ENCODE measurements at places on chromosomes 16 and 17.
A peak's percentile ranks its signal among the peaks of the same experiment; 100 is the strongest.

- no peak overlapping the region for H3K27ac ChIP-seq
- DNase-seq = no peak
Measured at GRCh38 chr17:4186357-4186881, 43.4 kb downstream of the CYB5D2 start.

GRCh38 chr17:67434061-67434525 is 57.0 kb downstream of the PITPNC1 start:
- no peaks in the 10 kb centered on the region for H3K36me3 ChIP-seq
- H3K4me1 ChIP-seq = peaks cover 26% of the 10 kb centered on the region
- H3K27ac ChIP-seq = no peak overlapping the region
- no peak for DNase-seq

GRCh38 chr17:10557422-10557821 is 8.0 kb upstream of the MYH2 start:
- H3K36me3 ChIP-seq = no peaks in the 10 kb centered on the region
- H3K27me3 ChIP-seq = no peaks in the 10 kb centered on the region
- H3K4me1 ChIP-seq = no peaks in the 10 kb centered on the region
- DNase-seq = no peak
- no peak overlapping the region for H3K27ac ChIP-seq
- no peak overlapping the region for H3K4me3 ChIP-seq

GRCh38 chr16:11076259-11077018 is 132.1 kb downstream of the CLEC16A start:
- H3K27ac ChIP-seq = no peak overlapping the region
- H3K36me3 ChIP-seq = no peaks in the 10 kb centered on the region
- peaks cover 13% of the 10 kb centered on the region for H3K4me1 ChIP-seq
- no peak for DNase-seq
- H3K27me3 ChIP-seq = no peaks in the 10 kb centered on the region

GRCh38 chr16:84925092-84925772 is 86.1 kb downstream of the ZDHHC7 start:
- H3K27me3 ChIP-seq = no peaks in the 10 kb centered on the region
- H3K4me1 ChIP-seq = peaks cover 46% of the 10 kb centered on the region
- no peak overlapping the region for H3K4me3 ChIP-seq
- no peaks in the 10 kb centered on the region for H3K36me3 ChIP-seq

GRCh38 chr17:51427323-51427811 is 167.0 kb downstream of the UTP18 start:
- H3K36me3 ChIP-seq = no peaks in the 10 kb centered on the region
- no peaks in the 10 kb centered on the region for H3K27me3 ChIP-seq
- no peak for DNase-seq
- H3K27ac ChIP-seq = peak overlapping the region; percentile 13

- no peaks in the 10 kb centered on the region for H3K36me3 ChIP-seq
- no peak overlapping the region for H3K27ac ChIP-seq
- no peaks in the 10 kb centered on the region for H3K4me1 ChIP-seq
- H3K4me3 ChIP-seq = no peak overlapping the region
- DNase-seq = no peak
Measured at GRCh38 chr17:28485049-28485448, 11.6 kb downstream of the SLC13A2 start.

GRCh38 chr17:18224053-18224386 is 1.4 kb upstream of the LLGL1 start:
- H3K27me3 ChIP-seq = no peaks in the 10 kb centered on the region
- no peak for DNase-seq
- peak overlapping the region; percentile 100 for H3K27ac ChIP-seq
- peak overlapping the region; percentile 96 for H3K4me3 ChIP-seq
- H3K4me1 ChIP-seq = peaks cover 43% of the 10 kb centered on the region
- H3K36me3 ChIP-seq = no peaks in the 10 kb centered on the region

GRCh38 chr16:13938480-13938879 is 18.5 kb downstream of the ERCC4 start:
- no peak for DNase-seq
- H3K27ac ChIP-seq = no peak overlapping the region
- peaks cover 20% of the 10 kb centered on the region for H3K36me3 ChIP-seq
- no peaks in the 10 kb centered on the region for H3K4me1 ChIP-seq
- H3K4me3 ChIP-seq = no peak overlapping the region
- no peaks in the 10 kb centered on the region for H3K27me3 ChIP-seq

GRCh38 chr17:10648956-10649355 is 8.2 kb downstream of the MYH3 start:
- H3K27me3 ChIP-seq = no peaks in the 10 kb centered on the region
- H3K4me3 ChIP-seq = no peak overlapping the region
- no peaks in the 10 kb centered on the region for H3K4me1 ChIP-seq
- peak overlapping the region; percentile 52 for H3K27ac ChIP-seq
- H3K36me3 ChIP-seq = no peaks in the 10 kb centered on the region

GRCh38 chr17:78844301-78845005 is 3.8 kb upstream of the USP36 start:
- DNase-seq = no peak
- H3K4me3 ChIP-seq = peak overlapping the region; percentile 47
- H3K27ac ChIP-seq = no peak overlapping the region
- no peaks in the 10 kb centered on the region for H3K36me3 ChIP-seq

DNA sequence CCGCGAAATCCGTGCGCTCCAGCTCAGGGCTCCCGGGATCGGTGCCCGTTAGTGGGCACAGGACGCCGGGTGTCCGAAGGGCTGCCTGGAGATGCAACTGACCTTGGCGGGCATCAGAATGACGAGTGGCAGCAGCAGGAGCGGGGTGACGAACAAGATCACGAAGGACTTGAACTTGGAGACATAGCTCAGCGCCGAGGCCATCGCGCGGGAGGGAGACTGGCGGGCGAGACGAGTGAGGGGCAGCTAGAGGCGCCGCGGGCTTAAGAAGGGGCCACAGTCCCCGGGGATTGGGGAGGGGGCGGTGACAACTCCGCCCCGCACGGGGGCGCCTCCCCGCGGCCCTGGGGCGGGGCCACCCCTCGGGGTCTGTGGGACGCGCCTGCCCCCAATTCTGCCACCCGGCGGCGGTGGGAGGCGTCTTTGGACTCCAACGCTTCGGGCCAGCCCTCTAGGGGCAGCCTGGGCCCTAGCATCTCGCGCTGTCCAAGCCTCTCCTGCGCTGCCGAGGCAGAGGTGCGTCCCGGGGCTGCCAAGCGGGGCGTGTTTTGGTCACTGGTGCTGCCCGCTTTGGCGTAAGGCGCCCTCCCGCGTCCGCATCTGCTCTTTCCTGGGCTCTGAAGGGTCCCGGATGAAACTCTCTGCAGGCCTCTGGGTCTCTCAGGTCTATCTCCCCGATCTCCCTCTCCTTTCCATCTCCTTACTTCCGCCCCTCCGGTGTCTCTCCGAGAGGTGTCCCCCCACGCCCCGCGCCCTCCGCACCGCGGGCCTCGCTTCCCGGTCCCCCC is at the start of gene SLC13A5:
Gene SLC13A5 (minus strand): TSS at position 240 of the 788 bp plus-strand sequence. CDS start 36 bp downstream, at position 204.
- peaks cover 19% of the 10 kb centered on the region for H3K4me1 ChIP-seq
- H3K27ac ChIP-seq = no peak within 1 kb of the TSS
- peaks cover 78% of the 10 kb centered on the region for H3K27me3 ChIP-seq
- no peaks in the 10 kb centered on the region for H3K36me3 ChIP-seq
- peak; percentile 67 for DNase-seq

GRCh38 chr17:7443499-7444485 is 1.1 kb upstream of the CHRNB1 start:
- H3K36me3 ChIP-seq = peaks cover 3% of the 10 kb centered on the region
- peak overlapping the region; percentile 72 for H3K4me3 ChIP-seq
- H3K4me1 ChIP-seq = peaks cover 44% of the 10 kb centered on the region

GRCh38 chr16:30342751-30343490 is 12.2 kb downstream of the CD2BP2 start:
- no peak for DNase-seq
- no peak overlapping the region for H3K27ac ChIP-seq
- no peaks in the 10 kb centered on the region for H3K4me1 ChIP-seq
- no peaks in the 10 kb centered on the region for H3K27me3 ChIP-seq
- no peak overlapping the region for H3K4me3 ChIP-seq

DNA sequence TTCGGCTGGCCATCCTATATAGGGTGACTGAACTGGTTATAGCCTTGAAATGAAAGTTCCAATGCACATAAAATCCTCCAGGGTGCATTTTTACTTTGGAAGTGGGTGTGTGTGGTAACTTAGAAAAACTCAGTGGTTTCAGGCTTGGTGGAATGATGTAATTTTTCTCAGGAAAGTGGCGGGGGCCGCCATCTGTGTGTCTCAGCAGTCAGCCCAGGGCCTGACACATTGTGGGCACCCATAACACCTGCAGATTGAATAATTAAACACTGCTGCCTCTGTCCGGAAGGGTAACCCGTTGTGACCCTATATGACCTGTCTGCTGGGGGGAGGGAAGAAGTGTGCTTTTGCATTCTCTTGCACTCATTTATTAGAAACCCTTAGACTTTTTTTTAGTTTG is 2.2 kb upstream of the PDP2 start:
- peak overlapping the region; percentile 56 for H3K4me3 ChIP-seq
- H3K4me1 ChIP-seq = peaks cover 43% of the 10 kb centered on the region
- no peaks in the 10 kb centered on the region for H3K36me3 ChIP-seq

- no peak overlapping the region for H3K4me3 ChIP-seq
- no peak overlapping the region for H3K27ac ChIP-seq
- no peak for DNase-seq
- H3K36me3 ChIP-seq = no peaks in the 10 kb centered on the region
Measured at GRCh38 chr17:9232591-9233270, 211.4 kb downstream of the NTN1 start.

DNA sequence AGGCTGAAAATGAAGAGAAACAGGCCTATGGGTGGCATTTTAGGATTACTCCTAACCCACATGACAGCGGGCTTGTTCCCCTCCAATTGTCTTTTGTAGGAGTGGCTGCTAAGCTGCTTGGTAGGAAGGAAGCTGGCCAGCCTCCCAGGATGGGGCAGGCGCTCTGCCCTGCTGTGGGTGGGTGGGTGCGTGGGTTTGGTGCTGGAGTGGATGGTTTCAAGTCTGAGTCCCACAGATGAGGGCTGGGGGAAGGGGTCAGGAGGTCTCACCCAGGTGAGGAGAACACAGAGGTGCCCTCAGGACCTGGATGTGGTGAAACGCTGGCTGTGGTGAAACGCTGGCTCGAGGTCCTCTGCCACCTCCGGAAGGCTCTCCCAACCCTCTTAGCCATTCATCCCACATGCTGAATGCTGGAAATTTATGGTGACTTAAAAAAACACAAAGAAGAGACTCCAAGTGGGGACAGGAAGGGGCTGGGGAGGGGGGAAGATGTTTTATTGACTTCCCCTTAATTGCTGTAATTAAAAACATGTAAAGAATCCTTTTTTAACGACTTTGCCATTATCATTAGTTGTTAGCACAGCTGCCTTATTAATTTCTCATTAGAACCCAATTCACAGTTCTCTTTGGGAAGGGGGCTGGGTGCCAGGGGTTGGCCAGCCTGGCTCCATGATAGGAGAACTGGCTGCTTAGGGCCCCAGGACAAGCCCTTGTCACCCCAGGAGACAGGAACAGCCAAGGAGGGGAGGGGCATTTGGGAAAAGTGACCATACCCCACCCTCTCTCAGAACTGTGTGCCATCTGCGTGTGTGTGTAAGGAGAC is 153.5 kb upstream of the CDC42EP4 start:
- H3K4me1 ChIP-seq = peaks cover 12% of the 10 kb centered on the region
- no peaks in the 10 kb centered on the region for H3K27me3 ChIP-seq
- no peak overlapping the region for H3K4me3 ChIP-seq
- peaks cover 2% of the 10 kb centered on the region for H3K36me3 ChIP-seq
- no peak overlapping the region for H3K27ac ChIP-seq
- DNase-seq = no peak

GRCh38 chr16:57591086-57591869 is 37.2 kb upstream of the ADGRG1 start:
- peaks cover 16% of the 10 kb centered on the region for H3K27me3 ChIP-seq
- peak; percentile 77 for DNase-seq
- peaks cover 11% of the 10 kb centered on the region for H3K4me1 ChIP-seq
- no peaks in the 10 kb centered on the region for H3K36me3 ChIP-seq

DNA sequence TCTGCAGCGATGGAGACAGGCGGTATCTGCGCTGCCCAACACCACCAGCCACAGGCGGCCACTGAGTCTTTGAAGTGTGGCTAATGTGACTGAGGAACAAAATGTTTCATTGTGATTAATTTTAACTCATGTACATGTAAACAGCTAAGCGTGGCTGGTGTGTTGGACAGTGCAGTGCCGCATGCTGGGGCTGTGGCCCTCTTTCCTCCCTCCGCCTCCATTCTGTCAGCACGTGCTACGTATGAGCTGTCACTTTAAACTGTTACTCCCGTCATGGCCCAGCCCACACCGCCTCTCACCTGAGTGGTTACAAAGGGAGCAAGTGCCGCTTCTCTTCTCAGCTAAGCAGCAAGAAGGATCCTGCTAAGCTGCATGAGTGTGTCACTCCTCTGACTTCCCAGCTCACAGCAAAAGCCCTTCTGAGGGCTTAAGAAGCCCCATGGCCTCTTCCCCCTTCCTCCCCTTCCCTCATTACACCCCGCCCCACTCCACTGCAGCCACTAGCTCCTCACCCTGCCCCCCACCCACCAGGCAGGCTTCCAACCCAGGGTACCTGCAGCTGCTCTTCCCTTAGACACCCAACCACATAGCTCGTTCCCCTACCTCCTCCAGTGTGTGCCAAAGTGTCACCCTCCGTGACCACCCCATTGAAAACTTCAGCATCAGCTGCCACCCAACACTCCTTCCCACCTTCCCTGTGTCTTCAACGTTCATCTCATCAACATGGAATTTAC is 15.0 kb downstream of the HASPIN start:
- no peak overlapping the region for H3K4me3 ChIP-seq
- H3K36me3 ChIP-seq = no peaks in the 10 kb centered on the region
- DNase-seq = no peak

GRCh38 chr17:76519048-76519966 is 18.1 kb upstream of the RHBDF2 start:
- no peak for DNase-seq
- H3K4me1 ChIP-seq = peaks cover 6% of the 10 kb centered on the region
- H3K27ac ChIP-seq = peak overlapping the region; percentile 57
- H3K4me3 ChIP-seq = no peak overlapping the region
- no peaks in the 10 kb centered on the region for H3K36me3 ChIP-seq

- no peak overlapping the region for H3K27ac ChIP-seq
- no peak for DNase-seq
- H3K4me3 ChIP-seq = no peak overlapping the region
- H3K27me3 ChIP-seq = peaks cover 37% of the 10 kb centered on the region
Measured at GRCh38 chr17:49889500-49889899, 41.6 kb upstream of the TAC4 start.

- H3K27ac ChIP-seq = no peak overlapping the region
- no peaks in the 10 kb centered on the region for H3K27me3 ChIP-seq
- peaks cover 19% of the 10 kb centered on the region for H3K4me1 ChIP-seq
- H3K36me3 ChIP-seq = peaks cover 28% of the 10 kb centered on the region
- no peak overlapping the region for H3K4me3 ChIP-seq
- no peak for DNase-seq
Measured at GRCh38 chr17:19327031-19327783, 35.3 kb downstream of the B9D1 start.

- H3K27me3 ChIP-seq = no peaks in the 10 kb centered on the region
- H3K36me3 ChIP-seq = peaks cover 1% of the 10 kb centered on the region
- peak overlapping the region; percentile 12 for H3K27ac ChIP-seq
- H3K4me1 ChIP-seq = no peaks in the 10 kb centered on the region
Measured at GRCh38 chr17:82052638-82053059, 951 bp downstream of the GPS1 start.

- H3K27ac ChIP-seq = no peak overlapping the region
- no peaks in the 10 kb centered on the region for H3K36me3 ChIP-seq
- no peak overlapping the region for H3K4me3 ChIP-seq
- no peak for DNase-seq
- peaks cover 7% of the 10 kb centered on the region for H3K4me1 ChIP-seq
- H3K27me3 ChIP-seq = no peaks in the 10 kb centered on the region
Measured at GRCh38 chr17:77877036-77877435, 81.5 kb upstream of the TNRC6C start.

Measured in neural crest cell (in vitro differentiated cells).